RCC 7860 (cell line): ENCODE measurements at places on chromosomes 13 and 19.
A peak's percentile ranks its signal among the peaks of the same experiment; 100 is the strongest.

DNA sequence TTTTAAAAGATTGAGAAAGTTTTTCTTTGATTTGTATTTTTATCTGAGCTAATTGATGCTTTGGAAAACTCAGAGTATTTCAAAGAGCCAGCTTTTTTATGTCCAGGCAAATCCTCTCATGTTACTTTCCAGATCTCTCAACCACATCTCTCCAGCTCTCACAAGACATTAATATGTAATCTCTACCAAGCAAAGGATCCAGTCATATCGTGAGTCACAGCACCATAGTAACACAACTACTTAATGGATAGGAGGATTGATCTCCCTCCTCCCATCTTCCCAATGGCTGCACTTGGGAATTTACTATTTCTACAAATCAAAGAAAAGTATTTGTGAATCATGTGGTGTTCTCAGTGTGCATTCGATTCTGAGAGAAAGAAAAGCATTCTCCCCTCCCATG is 63.3 kb downstream of the POU4F1 start:
- peak; percentile 25 for DNase-seq

- DNase-seq = no peak
Measured at GRCh38 chr13:111640476-111640875, 320.0 kb downstream of the TEX29 start.

DNA sequence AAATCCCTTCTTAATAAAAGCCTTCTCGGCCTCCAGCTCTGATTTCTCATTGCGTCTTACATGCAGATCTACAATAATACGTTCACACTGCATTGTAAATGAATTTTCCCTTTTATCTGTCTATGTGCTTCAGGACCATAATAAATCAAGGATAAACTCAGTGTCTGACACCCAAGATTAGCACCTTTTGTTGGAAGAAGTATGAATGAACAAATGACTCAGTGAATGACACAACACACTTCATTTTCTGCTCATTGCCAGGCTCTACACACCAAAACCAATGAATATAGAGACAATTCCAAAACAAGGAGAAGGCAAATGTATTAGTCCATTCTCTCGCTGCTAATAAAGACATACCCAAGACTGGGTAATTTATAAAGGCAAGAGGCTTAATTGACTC is 1224.4 kb downstream of the EFNB2 start:
- DNase-seq = no peak

GRCh38 chr13:20451397-20451796 is 74.3 kb downstream of the CRYL1 start:
- no peak for DNase-seq

DNA sequence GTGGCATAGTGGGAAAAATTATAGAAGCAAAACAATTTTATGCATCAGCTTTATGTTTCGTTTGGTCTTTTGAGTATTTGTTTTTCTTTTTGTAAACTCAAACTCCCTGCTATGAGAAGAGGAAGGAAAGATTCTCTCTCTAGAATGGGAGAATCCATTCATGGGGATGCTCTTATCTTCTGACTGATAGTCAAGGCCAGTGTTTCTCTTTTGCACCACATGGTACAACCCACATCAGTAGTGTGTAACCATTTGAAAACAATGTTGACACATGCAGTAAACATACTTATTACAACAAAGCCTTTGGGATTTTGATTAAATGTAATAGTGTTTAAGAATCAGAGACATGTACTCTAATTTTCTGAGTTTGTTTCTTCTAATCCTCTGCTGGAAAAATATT is 490.5 kb downstream of the MYO16 start:
- DNase-seq = no peak

GRCh38 chr19:3099347-3100145 is 5.4 kb downstream of the GNA11 start:
- no peak for DNase-seq

DNA sequence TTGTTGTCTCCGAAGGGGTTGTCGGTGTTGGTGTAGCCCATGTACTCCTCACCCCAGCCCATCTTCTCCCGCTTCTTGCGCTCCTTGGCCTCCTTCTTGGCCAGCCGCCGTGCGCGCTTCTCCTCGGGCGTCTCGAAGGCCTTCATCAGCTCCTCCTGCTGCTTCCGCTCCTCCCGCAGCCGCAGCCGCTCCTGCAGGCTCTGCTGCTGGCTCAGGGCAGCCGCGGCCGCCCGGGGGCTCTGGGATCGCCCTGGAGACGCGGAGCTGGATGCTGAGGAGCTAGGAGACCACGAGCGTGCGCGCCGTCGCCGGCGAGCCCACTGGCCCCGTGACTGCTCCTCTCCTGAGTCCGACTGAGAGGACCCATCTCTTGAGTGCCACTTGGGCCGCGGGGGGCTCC is 2.9 kb downstream of the CACTIN start:
- DNase-seq = no peak

GRCh38 chr19:46654621-46655152 is 6.3 kb downstream of the DACT3 start:
- no peak for DNase-seq

DNA sequence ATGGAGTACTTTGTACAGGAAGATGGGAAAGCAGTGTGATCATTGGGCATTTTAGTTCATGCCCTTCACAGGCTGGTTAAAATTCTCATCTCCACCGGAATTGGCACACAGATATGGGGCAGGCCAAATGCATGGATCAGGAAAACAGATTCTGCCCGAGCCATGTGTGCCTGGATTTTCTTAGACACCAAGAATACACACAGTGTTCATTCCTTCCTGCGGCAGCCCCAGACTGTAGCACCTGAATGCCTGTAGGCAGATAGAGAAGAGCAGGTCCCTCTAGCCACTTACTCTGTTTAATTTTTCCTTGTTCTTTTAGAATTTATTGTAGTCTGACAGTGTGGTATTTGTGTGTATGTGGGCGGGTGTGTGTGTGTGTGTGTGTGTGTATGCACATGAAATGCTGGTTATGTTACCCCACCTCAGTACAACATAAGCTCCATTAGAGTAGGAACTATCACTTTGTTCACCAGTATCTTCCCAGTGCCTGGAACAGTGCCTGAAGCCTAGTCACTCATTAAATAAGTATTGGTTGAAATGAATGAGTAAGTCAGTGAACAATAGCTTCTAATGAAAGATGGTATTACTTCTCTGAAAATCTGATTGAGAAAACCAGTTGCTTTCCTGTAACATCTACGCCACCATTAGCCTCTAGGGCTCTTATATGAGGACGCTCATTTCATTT is 41.7 kb downstream of the FRY start:
- no peak for DNase-seq
